ENCODE measurements at places on chromosomes 2 and 18. TPM values are rescaled to one million over a fixed set of nuclear protein-coding genes. Genes with fewer than 3 reads are reported as not detected.

DNA sequence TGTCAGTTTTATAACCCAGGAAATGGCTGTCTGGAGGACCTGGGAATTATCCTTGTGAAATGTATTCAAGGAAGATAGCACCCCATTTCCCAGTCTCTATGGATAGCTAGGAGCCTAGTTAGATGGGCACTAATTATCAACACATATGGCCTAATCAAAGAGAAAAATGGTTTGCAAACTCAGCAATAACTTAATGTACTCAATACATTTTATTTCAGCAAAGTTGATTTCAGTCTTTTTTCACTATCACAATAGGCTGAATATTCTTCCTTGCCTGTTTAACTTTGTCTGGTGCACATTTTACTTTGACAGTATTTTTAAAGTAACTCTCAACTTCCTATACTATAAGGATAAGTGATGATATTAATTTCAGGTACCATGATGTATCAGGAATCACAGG lies 756.3 kb downstream of the CCDC85A start:
- DNase-seq = no peak

- no peak for DNase-seq
Observed at GRCh38 chr2:158782616-158783015, 12.5 kb upstream of the DAPL1 start.

DNA sequence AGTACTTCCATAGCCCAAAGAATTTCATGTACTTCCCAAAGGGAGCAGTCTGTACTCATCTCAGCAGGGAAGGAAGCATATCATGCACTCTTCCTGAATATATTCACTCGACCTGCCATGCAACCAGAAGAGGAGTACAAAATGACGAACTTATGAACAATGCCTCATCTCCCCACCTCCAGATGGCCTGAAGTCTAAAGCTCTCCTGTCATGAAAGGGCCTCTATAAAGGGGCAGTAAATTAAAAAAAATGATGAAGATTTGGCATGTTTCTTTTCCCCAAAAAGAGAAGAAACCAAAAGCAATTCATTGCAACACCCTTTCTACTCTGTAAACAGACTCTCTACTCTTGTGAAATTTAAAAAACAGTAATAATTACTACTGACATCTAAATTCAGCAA lies 1601.1 kb downstream of the LRP1B start:
- no peak for DNase-seq

- peak; percentile 71 for DNase-seq
Observed at GRCh38 chr2:69184224-69184623, 171.2 kb downstream of the ANTXR1 start.

DNA sequence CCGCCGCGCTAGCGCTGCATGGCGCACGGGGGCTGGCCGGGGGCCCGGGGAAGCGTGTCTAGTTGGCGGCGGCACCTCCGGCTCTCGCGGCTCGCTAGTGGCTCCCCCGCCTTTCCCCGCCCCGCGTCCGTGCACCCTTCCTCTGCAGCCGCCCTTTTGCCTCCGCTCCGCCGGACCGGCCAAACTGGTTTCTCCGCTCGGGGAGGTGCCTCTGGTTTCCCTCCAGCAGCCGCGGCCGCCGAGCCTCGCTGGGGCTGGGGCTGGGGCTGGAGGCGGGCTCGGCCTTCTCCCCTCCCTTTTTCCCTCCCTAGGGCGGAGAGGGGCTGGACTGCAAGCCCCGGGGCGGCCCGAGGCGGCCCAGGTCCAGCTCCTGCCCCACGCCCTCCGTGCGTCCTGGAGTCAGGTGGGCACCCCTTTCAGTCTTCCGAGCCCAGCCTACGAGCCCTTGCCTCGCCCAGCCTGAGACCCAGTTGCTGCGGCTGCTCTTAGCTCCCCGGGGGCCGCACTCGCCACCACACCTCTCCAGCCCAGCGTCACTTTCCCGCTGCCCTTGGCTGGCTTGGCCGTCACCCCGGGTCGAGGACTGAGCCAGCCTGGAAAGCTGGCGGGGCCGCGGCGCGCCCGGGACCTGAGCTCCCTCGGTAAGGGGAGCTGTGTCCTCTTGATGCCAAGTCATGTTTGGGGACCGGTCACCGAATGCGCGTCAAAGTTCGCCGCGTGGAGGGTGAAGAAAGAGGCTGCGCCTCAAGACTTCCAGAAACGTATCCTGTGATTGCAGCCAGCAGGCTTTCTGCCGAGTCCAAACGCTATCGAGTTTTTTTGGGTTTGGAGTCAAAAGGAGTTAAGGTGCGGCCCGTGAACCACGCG lies at the start of gene ATP8B1:
Gene ATP8B1, minus strand, starts transcription at position 213 of the 867 bp plus-strand sequence. CDS start 71,508 bp downstream, outside the sequence.
- DNase-seq = no peak

GRCh38 chr18:35564795-35565453 lies 16.6 kb upstream of the GALNT1 start:
- DNase-seq = no peak

DNA sequence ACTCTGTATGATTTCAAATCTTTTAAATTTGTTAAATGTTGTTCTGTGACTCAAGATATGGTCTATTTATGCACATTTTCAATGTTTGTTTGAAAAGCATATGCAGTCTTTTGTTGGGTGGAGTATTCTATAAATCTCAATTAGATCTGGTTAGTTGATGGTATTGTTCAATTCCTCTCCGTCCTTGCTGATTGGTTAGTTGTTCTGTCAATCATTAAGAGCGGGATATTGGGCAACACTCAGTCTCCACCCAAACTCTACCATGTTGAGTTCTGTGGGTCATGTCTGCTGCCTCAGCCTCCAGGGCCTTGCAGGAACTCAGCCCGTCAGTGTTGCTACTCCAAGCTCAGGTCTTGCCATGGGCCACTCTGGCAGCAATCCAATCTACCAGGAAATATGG lies 118.9 kb downstream of the VWA3B start:
- DNase-seq = no peak

GRCh38 chr2:179104736-179105135 lies 54.8 kb upstream of the CCDC141 start:
- no peak for DNase-seq

GRCh38 chr2:53477517-53477916 lies 290.1 kb upstream of the CHAC2 start:
- DNase-seq = no peak

DNA sequence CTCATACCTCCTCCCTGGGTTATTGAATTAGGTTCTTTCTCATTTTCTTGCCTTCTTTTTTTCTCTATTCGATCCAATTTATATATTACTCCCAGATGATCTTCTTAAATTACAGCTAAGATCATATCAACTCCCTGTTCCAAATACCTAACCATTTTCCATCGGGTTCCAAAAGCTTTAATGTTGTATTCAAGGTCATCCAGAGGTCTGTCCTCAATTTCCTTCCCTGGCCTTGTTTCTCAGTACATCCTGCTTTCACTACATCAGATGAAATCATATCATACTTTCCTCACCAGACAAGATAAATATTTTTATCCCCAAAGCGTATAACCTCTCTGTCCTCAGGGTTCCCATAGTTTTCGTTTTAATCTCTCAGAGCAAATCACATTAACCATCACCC lies 36.3 kb upstream of the GREB1L start:
- DNase-seq = no peak

DNA sequence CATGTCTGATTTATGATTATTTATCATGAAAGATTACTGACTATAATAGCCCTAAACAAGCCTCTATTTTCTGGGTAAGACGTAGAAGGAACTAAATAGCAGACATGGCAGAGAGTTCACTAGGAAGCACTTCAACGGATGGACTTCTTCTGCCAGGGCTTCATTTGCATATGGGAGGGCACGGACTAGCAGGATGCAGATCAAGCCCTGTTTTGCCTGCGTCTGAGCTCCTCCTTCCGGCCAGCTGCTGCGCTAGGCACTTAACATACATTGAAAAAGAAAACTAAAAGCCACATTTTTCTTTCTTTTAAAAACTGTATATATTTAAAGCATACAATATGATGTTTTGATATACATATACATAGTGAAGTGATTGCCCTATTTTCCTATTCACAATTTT lies 340.0 kb upstream of the MEX3C start:
- DNase-seq = no peak

GRCh38 chr18:60445341-60445740 lies 72.8 kb upstream of the MC4R start:
- DNase-seq = no peak

- DNase-seq = peak; percentile 23
Observed at GRCh38 chr18:40653682-40654081, 1301.4 kb upstream of the PIK3C3 start.

VIL1 gene
- 0.10 TPM for total RNA-seq

TMEM200C gene
- 0.49 TPM for total RNA-seq

NGEF gene
- total RNA-seq = 3.9 TPM

NABP1 gene
- 22.4 TPM for total RNA-seq

ALPG gene
- not detected for total RNA-seq

MSTN gene
- total RNA-seq = 6.2 TPM

SERPINB3 gene
- total RNA-seq = 49.5 TPM
